Putamen (tissue), 1 donor: ENCODE measurements at places on chromosomes 12 and 14.

- DNase-seq, result no peak
Observed at GRCh38 chr14:64801800-64802199, 77.9 kb downstream of the SPTB start.

- DNase-seq, result no peak
Observed at GRCh38 chr12:47164724-47165439, 85.1 kb upstream of the AMIGO2 start.

GRCh38 chr14:83867566-83868225 lies 1662.2 kb upstream of the FLRT2 start:
- no peak for DNase-seq

DNA sequence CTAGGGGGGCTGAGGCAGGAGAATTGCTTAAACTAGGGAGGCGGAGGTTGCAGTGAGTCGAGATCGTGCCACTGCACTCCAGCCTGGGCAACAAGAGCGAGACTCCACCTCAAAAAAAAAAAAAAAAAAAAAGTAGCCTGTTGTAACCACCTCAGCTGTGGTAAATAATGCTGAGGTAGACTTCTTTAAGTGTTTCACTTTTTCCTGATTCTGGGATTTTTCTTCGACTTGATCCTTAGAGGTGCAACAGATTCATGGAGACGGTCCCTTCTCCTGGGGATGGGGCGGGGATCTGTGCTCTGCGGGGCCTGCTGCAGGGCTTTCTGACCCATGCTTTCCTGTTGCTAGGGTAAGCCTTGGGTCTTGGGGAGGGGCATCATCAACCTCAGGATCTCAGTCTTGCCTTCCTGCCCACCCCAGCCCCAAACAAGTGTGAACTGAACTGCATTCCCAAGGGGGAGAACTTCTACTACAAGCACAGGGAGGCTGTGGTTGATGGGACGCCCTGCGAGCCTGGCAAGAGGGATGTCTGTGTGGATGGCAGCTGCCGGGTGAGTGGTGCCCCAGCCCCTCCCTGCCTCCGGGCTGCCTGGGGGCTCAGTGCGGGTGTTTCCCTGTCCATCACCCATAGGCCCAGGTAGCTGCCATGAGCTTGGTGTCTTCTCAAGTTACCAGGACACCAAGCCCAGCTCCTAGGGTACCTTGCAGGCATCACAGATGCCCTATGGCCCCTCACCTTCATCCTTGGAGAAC lies 12.4 kb downstream of the PAPLN start:
- no peak for DNase-seq

DNA sequence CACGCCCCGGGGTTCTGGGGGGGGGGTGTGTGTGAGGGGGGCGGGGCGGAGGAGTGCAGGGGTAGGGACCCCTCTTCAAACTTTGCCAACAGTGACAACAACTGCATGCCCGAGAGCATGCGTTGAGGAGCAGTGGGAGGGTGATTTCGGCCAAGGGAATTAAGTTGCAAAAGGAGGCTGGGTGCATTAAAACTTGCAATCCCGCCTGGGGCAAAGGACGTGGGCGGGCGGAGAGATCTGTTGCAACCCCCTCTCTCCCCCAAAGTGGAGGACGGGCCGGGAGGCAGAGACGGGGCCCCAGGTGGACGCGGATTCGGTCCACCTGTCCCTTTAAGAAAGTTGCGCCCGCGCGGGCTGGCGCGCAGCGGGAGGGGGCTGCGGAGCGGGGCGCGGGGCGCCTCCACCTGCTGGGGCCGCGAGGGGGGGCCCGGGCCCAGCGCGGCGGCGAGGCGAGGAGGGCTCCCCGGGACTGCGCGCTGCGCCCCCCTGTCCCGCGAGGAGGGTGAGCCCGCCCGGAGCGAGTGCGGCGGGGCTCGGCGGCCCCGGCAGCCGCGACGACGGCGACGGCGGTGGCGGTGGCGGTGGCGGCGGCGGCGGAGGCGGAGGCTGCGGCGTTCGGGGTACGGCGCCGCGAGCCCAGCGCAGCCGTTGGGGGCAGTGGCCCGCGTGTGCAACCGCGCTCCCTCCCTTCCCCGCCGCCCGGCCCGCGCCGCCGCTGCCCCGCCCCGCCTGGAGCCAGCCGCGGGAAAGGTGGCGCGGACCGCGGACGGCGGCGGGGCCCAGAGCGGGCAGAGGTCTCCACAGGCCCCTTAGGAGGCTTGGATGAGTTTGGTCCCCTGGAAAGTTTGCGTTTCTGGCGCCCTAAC lies 530 bp upstream of the FOXN4 start:
- no peak for DNase-seq

DNA sequence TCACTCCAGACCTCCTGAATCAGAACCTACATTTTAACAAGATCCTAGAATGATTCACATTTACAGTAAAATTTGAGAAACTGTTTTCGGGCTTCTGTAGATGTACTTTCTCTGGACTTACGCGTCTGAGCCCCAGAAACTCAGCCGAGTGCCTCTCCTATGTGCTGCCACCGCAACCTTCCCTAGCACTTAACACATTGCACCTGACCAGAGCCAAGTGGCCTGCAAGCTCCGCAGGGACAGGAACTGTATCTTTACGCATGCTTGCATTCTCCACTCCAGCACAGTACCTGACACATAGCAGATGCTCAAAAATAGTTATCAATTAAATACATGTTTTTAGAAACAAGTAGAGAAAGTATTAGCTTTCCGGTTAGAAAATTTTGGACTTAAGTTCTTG lies 1.2 kb downstream of the SMCO2 start:
- no peak for DNase-seq

DNA sequence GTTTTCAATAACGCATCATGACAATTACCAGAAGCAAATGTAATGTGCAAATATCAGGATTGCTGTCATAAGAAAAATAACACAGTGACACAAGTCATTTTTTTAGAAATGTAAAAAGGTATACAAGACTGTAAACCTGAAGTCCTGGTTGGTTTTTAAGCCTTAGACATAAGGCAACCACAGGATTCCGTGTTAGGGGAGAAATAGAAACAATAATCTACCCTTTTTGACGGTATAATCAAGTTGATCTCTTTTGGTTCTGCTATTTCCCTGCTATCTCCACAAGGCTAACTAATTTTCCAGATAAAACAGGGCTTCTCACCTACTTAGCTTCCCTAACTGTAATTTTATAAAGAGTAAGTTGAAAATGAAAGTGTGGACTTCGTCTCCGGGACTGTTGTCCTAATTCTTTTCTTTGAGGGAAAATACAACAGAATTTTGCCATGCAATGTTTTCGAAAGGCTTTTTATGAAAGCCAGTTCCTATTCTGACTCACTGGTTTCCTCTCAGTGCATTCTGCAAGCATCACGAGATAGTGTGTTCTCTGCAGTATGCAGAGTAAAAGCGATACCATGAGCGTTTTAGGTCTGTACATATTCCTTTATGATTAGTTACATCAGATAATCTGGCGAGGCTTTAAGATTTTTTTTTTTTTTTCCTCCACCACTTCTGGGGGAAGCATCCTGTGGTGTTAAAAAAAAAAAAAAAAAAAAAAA lies 10.6 kb downstream of the MYO1H start:
- no peak for DNase-seq

GRCh38 chr12:126362493-126362892 lies 1297.3 kb downstream of the AACS start:
- no peak for DNase-seq

- DNase-seq, result no peak
Observed at GRCh38 chr14:48974994-48975393, 611.2 kb downstream of the RPS29 start.

DNA sequence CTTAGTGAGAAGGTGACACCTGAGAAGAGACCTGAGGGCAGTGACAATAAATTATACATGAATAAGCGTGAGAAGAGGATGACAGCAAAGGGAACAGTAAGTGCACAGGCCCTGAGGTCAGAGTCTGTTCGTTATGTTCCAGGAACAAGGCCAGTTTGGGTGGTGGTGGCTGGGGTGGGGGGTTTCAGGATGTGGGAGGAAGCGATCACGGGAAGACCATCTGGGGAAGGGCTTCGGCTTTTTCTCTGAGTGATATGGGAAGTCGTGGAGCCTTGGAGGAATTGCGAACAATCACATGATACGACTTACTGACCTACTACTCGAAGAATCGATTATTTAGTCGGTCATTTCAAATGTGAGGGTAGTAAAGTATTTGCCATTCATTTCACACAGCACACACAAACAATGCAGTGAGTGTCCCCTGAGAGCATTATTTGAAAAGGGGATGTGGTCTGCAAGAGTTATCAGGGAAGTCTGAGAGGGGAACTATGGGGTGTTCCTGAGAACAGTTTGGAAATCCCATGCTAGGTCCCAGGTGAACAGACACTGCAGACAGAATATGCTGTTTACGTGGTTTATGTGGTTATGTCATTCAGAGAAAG lies 94.7 kb downstream of the SLC38A1 start:
- DNase-seq, result no peak

GRCh38 chr12:8779862-8780261 lies 42.6 kb upstream of the A2ML1 start:
- DNase-seq, result no peak

DNA sequence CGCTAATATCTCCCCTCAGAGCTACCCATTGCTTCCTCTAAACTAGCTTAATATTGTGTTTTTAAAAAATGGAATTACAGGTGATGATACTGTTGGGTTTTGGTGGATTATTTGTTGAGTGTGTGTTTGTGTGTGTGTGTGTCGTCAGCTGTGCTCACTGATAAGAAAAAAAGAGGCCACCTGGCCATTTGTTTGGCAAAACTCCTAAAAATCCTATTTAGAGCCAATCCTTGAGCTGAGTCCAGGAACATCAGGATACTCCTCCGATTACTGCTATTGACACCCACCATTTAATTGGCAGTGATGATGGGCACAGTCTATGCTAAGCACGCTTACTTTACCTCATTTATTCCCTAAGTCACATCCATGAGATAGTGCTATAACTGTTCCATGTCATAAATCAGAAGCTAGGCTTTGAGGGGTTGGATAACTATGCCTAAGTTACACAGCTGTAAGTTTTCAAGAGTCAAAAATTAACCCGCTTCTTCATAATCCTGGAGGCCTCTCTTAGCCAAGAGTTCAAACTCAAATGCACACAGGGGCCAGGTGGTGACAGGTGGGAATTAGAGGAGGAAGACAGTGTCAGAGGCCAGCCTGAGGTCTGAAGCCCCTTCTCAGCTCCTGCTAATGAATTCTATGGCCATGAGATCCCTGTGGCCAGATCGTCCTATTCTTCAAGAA lies 1026.6 kb upstream of the TMEM132C start:
- no peak for DNase-seq

GRCh38 chr14:23910101-23910875 lies 43.3 kb upstream of the DHRS4 start:
- DNase-seq, result peak; percentile 17
